ENCODE measurements at places on chromosomes 2 and 18. TPM values are rescaled to one million over a fixed set of nuclear protein-coding genes. Genes with fewer than 3 reads are reported as not detected.

The GAREM2 gene
- polyA plus RNA-seq = 3.7 TPM

The ADRA2B gene
- not detected for polyA plus RNA-seq

The CHRNG gene
- polyA plus RNA-seq = not detected

The GBX2 gene
- polyA plus RNA-seq = 2.4 TPM

The GPR39 gene
- 0.03 TPM for polyA plus RNA-seq

The PID1 gene
- not detected for polyA plus RNA-seq

The STARD6 gene
- not detected for polyA plus RNA-seq

The ATP6V1B1 gene
- 0.35 TPM for polyA plus RNA-seq

The OTOS gene
- polyA plus RNA-seq = not detected

The IL1R1 gene
- 5.4 TPM for polyA plus RNA-seq

The TIMM21 gene
- polyA plus RNA-seq = 22.9 TPM

The EVA1A gene
- polyA plus RNA-seq = 42.5 TPM

The SPIRE1 gene
- 13.1 TPM for polyA plus RNA-seq

The ABCG5 gene
- polyA plus RNA-seq = not detected

The ERCC3 gene
- 35.2 TPM for polyA plus RNA-seq

The DNAJC5G gene
- polyA plus RNA-seq = 1.4 TPM

The TBC1D8 gene
- polyA plus RNA-seq = 26.0 TPM

The UPP2 gene
- polyA plus RNA-seq = not detected

The MEIS1 gene
- 8.1 TPM for polyA plus RNA-seq
